A549 treated with Mapracorat at 1 μM for 4 hours (cell line): ENCODE measurements at places on chromosomes 16 and 17. TPM values are rescaled to one million over a fixed set of nuclear protein-coding genes. Genes with fewer than 3 reads are reported as not detected.

The FAM117A gene
- 1.00 to 2.0 TPM (median 1.3 TPM) in 5 replicates for total RNA-seq

The ZG16B gene
- total RNA-seq = 0.34 to 0.96 TPM (median 0.80 TPM) in 5 replicates

The CHST6 gene
- 0.14 to 0.20 TPM (median 0.16 TPM) in 5 replicates for total RNA-seq

The HOXB4 gene
- 0.06 to 0.21 TPM (median 0.14 TPM) in 5 replicates for total RNA-seq

The GABARAPL2 gene
- total RNA-seq = 80.9 to 92.9 TPM (median 89.5 TPM) in 5 replicates
